ENCODE measurements at places on chromosomes 12 and 14.
A peak's percentile ranks its signal among the peaks of the same experiment; 100 is the strongest.

DNA sequence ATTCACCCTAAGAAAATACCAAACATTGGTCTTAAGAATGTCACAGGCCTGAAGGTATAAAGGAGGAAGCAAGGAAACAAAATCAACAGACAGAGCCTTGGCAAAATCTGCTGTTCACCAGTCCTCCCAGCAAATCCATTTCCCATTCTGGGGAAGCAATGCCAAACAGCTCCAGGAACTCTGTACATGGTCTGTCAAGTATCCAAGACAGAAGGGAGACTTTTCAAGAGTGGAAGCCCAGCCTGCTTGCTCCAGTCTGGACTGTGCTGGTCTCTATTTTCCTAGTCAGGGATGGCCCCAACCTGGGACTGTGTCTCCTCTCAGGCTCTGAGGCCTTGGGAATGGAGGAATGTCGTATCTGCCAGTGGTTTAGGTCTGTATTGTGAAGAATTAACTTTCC, 251.5 kb downstream of the DAD1 start:
- no peak for DNase-seq

DNA sequence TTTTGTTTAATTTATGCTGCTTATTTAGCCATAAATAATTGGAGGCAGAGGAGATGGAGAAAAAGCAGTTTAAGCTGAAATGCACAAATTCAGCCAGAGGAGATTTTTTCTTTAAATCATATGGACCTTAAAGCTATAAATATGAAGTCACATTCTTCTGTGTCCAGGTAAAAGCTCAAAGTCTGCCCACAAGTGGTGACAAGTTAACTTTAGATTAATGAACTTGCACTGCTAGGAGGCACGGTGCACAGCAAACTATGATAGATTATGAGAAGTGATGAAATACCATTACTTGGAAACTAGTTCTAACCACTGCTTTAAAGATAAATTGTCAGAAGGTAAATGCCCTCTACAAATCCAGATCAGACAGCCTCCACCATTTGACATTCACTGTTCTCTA, 69.0 kb downstream of the IFT81 start:
- DNase-seq = no peak

GRCh38 chr12:101685092-101685491, 12.3 kb upstream of the CHPT1 start:
- no peak for DNase-seq

GRCh38 chr12:90959538-90960139, 4.7 kb upstream of the CCER1 start:
- peak; percentile 12 for DNase-seq

GRCh38 chr14:92510972-92511371, 2.6 kb upstream of the RIN3 start:
- no peak for DNase-seq

DNA sequence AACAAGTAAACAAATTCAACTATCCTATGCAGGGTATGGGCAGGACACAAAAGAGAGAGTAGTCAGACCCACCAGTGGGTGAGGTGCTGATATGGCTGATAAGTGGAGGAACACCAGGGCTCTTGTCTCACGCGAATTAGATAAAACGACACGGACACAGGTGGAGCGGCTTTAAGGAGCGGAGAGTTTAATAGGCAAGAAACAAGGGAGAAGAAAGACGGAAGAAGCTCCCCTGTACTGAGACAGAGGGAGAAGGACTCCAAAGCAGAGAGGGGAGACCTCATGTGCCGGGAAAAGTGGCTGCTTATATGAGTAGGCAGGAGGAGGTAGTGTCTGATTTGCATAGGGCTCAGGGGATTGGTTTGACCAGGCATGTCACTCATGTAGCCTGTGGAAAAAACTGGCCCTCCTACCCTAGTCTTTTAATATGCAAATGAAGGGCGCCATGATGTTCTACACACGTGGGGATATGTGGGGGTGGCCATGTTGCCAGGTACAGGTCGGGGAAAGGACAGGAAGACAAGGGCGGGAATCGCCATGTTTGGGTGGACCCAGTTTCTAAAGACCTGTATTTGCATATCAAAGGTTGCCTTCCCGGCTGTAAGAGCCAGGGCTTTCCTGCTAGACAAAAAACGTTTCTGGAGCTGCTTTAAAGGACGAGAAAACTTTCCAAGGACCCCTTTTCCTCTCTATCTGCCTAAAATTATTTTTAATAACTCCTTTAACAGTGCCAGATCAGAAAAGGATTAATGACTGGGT, 28.8 kb downstream of the RPGRIP1 start:
- peak; percentile 85 for DNase-seq

- DNase-seq = no peak
These were observed 88.2 kb downstream of the TSPAN9 start for GRCh38 chr12:3165078-3165980.

GRCh38 chr12:111182382-111182781, 186.5 kb downstream of the PHETA1 start:
- no peak for DNase-seq

DNA sequence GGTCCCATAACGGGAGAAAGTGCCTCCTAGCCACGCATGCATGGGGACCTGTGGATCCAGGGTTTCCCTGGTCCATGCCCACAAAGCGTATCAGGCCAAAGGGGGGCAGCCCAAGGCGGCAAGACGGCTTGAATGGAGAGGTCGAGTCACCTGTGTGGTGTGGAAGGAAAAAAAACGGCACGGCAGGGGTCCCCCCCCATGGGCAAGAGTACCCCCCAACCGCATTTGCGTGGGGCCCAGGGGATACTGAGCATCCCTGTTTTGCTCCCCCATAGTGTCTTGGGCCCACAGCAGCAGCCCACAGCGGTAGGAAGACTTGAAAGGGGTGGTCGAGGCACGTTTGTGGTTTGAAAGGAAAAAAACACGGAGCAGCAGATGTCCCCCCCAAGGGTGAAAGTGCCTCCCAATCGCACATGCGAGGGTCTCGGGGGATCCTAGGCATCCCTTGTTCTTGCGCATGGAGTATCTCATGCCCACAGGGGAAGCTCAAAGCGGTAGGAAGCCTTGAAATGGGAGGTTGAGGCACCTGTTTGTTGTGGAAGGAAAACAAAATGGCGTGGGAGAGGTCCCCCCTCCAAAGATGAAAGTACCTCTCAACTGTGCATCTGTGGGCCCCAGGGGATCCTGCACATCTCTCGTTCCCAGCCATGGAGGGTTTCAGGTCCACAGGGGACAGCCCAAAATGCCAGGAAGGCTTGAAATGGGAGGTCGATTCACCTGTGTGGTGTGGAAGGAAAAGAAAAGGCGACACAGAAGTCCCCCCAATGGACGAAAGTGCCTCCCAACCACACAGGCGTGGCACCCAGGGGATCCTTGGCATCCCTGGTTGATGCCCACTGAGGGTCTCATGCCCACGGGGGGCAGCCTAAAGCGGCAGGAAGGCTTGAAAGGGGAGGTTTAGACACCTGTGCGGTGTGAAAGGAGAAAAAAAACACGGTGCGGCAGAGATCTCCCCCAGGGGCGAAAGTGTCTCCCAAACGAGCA, 577.5 kb downstream of the ALG10 start:
- DNase-seq = no peak

DNA sequence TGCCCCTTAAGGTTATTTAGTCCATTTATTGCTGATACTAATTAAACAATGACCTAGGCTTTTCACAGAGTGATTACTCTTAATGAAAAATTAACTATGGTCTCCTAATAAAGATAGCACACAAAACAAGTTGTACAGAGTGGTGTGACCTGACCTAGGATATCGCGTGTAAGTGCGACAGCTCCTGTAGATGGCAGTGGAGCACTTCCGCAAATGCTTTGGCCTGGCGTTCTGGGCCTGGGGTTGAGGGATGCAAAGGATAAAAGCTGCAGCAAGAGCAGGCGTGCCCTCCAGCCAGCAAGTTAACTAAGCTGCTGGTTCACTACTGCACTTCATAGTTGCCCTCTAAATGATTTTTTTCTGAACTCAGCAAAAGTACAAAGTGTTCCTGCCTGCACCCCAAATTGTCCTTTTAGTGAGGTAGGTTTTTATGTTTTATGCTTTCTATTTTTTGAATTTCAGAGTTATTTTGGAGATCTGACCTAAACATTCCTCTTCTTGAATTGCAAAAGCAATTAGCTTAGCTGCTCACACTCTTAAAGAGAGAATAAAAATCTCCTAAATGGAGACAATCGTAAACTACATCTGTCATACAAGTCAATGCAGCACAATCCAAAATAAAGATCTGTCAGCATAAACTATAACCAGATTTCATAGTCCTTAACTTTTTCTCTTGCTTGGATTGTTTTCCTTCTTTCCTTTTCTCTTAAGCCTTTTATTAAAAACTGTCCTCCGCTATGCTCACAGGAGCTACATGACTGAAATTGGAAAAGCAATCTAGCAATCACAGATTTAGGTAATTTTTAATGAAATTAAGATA, 379.6 kb downstream of the LRIG3 start:
- no peak for DNase-seq

- DNase-seq = no peak
These were observed 101.9 kb downstream of the RFLNA start for GRCh38 chr12:124396544-124397398.

GRCh38 chr14:58954052-58954451, 234.4 kb upstream of the DAAM1 start:
- DNase-seq = no peak

- peak; percentile 25 for DNase-seq
These were observed 16.6 kb upstream of the CLEC2A start for GRCh38 chr12:9948606-9949296.

GRCh38 chr12:33614630-33615029, 175.0 kb upstream of the SYT10 start:
- DNase-seq = no peak

- DNase-seq = no peak
These were observed 376.4 kb upstream of the DDHD1 start for GRCh38 chr14:53529519-53529918.

GRCh38 chr12:62468397-62468796, 1.8 kb downstream of the MON2 start:
- DNase-seq = no peak

DNA sequence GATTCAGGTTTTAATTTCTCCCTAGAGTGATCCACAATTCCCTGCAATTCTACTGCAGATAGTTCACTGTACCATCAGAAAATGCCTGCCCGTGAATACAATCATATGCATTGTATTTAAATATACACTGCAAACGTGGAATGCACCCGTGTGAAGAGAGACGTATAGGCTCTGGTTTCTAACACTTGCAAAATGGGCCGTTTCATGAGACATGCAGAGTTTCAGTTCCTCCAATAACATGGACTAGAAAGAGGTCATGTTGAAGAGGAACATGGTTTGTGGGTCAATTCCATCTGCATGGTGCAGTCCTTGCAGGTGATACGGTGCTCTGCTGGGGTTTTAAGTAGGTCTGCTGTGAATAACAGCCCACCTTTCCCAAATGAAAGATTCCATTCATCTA, 373.3 kb downstream of the TMEM132D start:
- no peak for DNase-seq

- DNase-seq = no peak
These were observed 8.1 kb upstream of the ZNF385A start for GRCh38 chr12:54392485-54393206.
